ENCODE measurements at places on chromosomes 16 and 17.

GRCh38 chr17:32141679-32142037 is 644 bp upstream of the RHOT1 start:
- no peak for DNase-seq

- DNase-seq = no peak
Measured at GRCh38 chr17:4483012-4483840, 15.5 kb upstream of the SPNS2 start.

DNA sequence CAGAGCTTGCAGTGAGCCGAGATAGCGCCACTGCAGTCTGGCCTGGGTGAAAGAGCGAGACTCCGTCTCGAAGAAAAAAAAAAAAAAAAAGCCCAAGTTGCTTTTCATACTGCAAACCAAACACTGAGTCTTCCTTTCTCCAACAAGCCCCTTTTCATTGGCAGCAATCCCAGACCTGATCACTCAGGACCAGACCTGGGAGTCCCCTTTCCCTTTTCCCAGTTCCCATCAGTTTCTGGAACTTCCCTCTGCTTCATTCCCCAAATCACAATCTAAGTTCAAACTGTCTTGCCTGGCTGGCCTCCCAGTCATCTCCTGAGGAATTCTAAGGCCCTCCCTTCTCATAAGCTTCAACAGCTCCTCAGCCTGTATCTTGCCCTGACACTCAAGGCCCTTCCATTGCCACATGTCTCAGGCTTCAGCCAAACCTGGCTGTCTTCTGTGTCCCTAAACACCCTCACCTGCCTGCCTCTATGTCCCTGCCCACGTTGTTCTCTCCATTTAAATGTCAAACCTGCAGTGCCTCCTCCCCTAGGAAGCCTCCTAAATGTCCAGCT is 11.8 kb upstream of the PHF12 start:
- DNase-seq = no peak

DNA sequence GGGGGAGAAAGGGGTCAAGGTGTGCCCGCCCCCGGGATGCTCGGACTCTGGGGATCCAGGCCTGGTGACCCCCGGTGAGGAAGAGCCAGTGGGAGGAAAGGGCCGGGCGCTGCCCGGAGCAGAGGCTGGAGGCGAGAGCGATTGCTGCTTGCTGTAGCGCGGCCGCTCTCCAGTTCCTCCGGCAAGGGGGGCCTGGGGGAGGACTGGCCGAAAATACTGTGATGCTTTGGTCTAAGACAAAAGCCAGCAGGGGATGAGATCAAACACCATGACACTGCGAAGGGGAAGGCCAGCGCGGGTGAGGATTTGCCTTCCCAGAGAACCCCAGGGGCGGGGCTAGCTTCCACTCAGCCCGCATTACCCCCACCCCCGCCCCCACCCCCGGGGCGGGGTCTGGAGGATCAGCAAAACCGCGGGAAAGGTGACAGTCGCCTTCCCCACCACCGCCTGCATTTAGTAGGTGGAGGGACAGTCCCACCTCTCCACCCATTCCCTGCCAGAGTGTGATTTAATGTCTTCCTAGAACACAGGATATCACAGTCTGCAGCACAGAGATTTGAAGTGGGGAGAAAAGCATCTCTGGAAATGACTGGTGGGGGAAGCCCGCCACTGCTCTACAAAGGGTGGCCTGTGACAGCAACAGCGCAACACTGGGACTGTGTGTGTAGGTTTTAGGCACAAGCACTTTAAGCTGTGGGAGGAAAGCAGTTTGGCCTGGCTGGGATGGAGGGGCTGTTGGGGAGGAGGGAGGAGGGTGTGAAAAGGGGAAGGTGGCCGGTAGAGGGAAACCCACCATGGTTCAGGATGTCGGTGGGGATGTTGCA is 25.7 kb downstream of the MRC2 start:
- no peak for DNase-seq

GRCh38 chr16:20844588-20844987 is 38.3 kb downstream of the REXO5 start:
- DNase-seq = no peak

- DNase-seq = no peak
Measured at GRCh38 chr17:74981979-74982662, 5.3 kb upstream of the CDR2L start.

DNA sequence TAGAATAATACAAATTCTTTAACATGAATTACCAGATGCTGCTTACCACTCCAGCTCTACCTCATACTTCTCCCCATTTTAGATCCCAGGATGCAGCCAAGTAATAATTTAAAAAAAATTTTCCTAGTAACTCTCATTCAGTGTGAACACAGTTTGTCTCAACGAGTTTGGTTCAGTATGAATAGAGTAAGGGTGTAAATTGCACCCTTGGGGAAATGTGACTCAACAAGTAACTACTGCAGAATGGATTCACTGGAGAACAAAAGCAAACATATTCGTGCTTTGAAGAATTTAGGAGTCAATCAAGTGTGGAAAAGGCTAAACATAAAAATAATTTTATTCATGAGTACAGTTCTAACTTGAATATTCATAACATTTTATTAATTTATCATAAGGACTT is 23.0 kb downstream of the KCNJ16 start:
- no peak for DNase-seq

DNA sequence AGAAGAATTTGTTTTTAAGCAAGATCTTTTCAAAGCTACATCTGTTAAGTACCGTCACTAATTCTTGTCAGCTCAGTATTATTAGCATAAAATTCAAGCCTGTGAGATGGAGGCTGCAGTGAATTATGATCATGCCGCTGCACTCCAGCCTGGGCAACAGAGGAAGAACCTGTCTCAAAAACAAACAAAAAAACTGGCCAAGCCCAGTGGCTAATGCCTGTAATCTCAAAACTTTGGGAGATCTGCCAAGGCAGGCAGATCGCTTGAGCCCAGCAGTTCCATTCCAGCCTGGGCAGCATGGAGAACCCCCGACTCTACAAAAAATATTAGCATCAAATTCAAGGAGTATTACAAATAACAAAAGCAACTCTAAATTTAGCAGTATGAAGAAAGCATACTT is 88.0 kb downstream of the STXBP4 start:
- no peak for DNase-seq

Data from cerebellar nuclear complex (tissue), 1 donor.